ENCODE measurements at places on chromosomes 11 and 22. TPM values are rescaled to one million over a fixed set of nuclear protein-coding genes. Genes with fewer than 3 reads are reported as not detected.

DNA sequence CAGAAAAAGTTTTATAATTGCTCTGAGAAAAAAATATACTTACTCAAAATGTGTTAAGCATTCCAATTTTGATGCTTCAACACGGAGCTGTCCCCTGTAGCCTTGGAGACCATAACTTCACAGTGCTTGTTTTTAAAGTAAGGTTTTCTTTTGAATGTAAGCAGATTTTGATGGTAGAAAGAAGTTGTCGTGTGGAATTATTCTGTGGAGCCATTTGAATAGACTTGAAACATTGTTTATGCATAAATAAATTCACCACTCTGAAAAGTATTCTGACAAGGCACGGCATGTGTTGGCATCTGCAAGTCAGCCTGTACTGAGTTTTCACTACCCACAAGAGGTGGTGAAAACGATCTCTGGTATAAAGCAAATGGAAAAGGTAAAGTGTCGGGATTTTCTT lies 115.5 kb downstream of the UVRAG start:
- H3K4me3 ChIP-seq: no peak overlapping the region
- no peaks in the 10 kb centered on the region for H3K27me3 ChIP-seq
- H3K27ac ChIP-seq: no peak overlapping the region
- H3K4me1 ChIP-seq: peaks cover 57% of the 10 kb centered on the region
- H3K36me3 ChIP-seq: peaks cover 34% of the 10 kb centered on the region

GRCh38 chr11:62501432-62501891 lies 45.1 kb downstream of the AHNAK start:
- H3K36me3 ChIP-seq: no peaks in the 10 kb centered on the region
- peaks cover 9% of the 10 kb centered on the region for H3K4me1 ChIP-seq
- H3K4me3 ChIP-seq: no peak overlapping the region
- no peak overlapping the region for H3K27ac ChIP-seq

- H3K27ac ChIP-seq: no peak overlapping the region
- no peak for DNase-seq
- peaks cover 21% of the 10 kb centered on the region for H3K27me3 ChIP-seq
These were observed 29.5 kb downstream of the CHST1 start for GRCh38 chr11:45635907-45636306.

DNA sequence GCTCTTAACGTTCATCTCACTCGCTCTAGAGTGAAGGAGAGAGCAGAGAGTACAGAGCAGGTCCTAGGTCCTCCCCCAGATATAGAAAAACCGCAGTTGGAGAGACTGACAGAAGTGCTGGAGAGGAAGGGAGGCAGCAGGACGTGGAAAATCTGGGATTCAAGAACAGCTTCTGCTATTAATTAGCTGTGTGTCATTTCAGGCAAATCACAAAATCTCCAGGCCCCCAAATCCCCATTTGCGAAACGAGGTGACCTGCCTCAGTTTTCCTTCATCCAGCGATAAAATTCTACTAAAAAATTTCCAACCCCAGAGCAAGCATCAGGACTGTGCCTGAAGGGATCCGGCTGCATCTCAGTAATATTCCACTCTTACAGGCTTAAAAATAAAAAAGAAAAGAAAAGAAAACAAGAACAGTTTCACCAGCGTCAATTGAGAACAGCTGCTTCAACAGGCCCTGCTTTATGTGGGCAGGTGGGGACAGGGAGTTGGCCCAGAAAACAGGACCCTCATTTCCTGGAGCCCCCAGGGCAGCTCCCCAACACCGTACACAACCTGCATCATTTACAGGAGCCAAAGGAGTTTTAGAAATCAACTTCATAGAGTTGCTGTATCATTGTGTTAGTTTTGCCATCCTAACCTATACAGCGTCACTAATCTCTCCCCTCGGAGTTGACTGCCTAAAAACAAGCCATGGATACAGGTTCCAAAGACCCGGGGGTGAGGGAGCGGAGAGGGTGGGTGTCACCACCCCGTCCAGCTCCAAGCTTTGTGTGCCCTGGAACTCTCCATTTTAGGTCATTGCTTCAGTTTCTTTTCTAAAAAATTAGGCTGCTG lies 2.3 kb upstream of the MALAT1 start:
- peaks cover 41% of the 10 kb centered on the region for H3K4me1 ChIP-seq
- no peak for DNase-seq
- no peaks in the 10 kb centered on the region for H3K27me3 ChIP-seq
- H3K27ac ChIP-seq: no peak overlapping the region

DNA sequence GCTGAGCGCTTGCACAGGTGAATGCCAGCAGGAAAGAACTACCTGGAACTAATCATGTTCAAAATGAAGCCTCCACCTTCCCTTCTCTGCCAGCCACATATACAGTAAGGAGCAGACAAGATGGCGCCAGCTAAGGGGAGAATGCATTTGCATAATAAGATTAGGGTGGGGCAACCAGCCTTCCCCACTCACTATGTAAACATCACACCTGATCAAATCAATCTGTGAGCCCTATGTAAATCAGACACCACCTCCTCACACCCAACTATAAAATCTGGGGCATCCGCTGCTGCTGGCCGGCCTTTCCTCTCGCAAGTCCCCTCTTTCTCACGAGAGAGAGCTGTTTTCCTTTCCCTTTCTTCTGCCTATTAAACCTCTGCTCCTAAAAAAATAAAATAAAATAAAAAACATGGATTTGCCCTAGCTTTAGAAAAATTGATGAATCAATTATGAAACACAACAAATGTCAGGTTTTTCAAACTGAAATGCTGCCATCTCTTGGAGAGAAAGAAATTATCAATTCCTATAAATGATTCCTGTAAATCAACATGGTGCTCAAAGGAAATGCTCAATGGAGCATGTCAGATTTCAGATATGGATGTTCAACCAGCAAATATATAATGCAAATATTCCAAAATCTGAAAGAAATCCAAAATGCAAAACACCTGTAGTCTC lies 108.9 kb downstream of the SGSM3 start:
- no peak overlapping the region for H3K4me3 ChIP-seq
- no peaks in the 10 kb centered on the region for H3K36me3 ChIP-seq
- H3K27me3 ChIP-seq: no peaks in the 10 kb centered on the region
- peak overlapping the region; percentile 82 for H3K27ac ChIP-seq

- no peaks in the 10 kb centered on the region for H3K27me3 ChIP-seq
- peaks cover 14% of the 10 kb centered on the region for H3K36me3 ChIP-seq
- DNase-seq: no peak
- H3K27ac ChIP-seq: no peak overlapping the region
- H3K4me3 ChIP-seq: no peak overlapping the region
These were observed 40.3 kb downstream of the SIK2 start for GRCh38 chr11:111642542-111642941.

- H3K27me3 ChIP-seq: no peaks in the 10 kb centered on the region
- no peak overlapping the region for H3K4me3 ChIP-seq
- H3K27ac ChIP-seq: no peak overlapping the region
- H3K4me1 ChIP-seq: peaks cover 22% of the 10 kb centered on the region
These were observed 5.7 kb downstream of the LTO1 start for GRCh38 chr11:69669486-69669885.

GRCh38 chr22:35069541-35069940 lies 3.6 kb downstream of the ISX start:
- H3K4me3 ChIP-seq: no peak overlapping the region
- no peak for DNase-seq
- no peaks in the 10 kb centered on the region for H3K36me3 ChIP-seq
- H3K4me1 ChIP-seq: no peaks in the 10 kb centered on the region
- H3K27me3 ChIP-seq: peaks cover 33% of the 10 kb centered on the region

GRCh38 chr11:44338698-44339529 lies 29.0 kb upstream of the ALX4 start:
- H3K4me3 ChIP-seq: no peak overlapping the region
- no peaks in the 10 kb centered on the region for H3K36me3 ChIP-seq
- peaks cover 3% of the 10 kb centered on the region for H3K4me1 ChIP-seq
- no peak overlapping the region for H3K27ac ChIP-seq
- no peak for DNase-seq

DNA sequence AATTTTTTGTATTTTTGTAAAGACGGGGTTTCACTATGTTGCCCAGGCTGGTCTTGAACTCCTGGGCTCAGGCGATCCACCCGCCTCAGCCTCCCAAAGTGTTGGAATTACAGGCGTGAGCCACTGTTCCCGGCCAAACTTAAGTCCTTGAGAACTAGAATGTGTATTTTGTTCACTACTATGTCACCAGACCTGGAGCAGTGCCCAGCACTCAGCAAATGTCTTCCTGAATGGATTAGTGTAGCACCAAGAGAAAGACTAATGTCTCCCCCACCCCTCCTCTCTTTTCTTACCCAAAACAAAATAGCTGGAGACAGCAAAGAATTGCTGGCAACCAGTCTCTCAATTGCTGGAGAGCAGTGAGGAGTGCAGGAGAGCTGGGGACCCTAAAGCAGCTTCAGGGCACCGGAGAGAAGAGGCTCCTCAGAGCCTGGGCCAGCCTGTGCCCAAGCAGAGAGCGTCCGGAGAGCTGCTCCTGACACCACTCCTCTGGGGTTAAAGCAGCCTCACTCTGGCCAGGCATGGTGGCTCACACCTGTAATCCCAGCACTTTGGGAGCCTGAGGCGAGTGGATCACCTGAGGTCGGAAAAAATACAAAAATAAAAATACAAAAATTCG lies 14.9 kb downstream of the SLC25A18 start:
- H3K4me1 ChIP-seq: no peaks in the 10 kb centered on the region
- DNase-seq: no peak
- no peaks in the 10 kb centered on the region for H3K36me3 ChIP-seq
- peaks cover 6% of the 10 kb centered on the region for H3K27me3 ChIP-seq
- H3K4me3 ChIP-seq: no peak overlapping the region

GRCh38 chr11:44851496-44851895 lies 99.2 kb downstream of the TP53I11 start:
- no peaks in the 10 kb centered on the region for H3K4me1 ChIP-seq
- H3K27me3 ChIP-seq: peaks cover 3% of the 10 kb centered on the region
- H3K27ac ChIP-seq: no peak overlapping the region
- DNase-seq: no peak
- H3K36me3 ChIP-seq: peaks cover 7% of the 10 kb centered on the region

GRCh38 chr11:11230802-11231562 lies 122.1 kb downstream of the CSNK2A3 start:
- no peak overlapping the region for H3K27ac ChIP-seq
- DNase-seq: no peak
- peaks cover 40% of the 10 kb centered on the region for H3K27me3 ChIP-seq
- no peaks in the 10 kb centered on the region for H3K36me3 ChIP-seq

DNA sequence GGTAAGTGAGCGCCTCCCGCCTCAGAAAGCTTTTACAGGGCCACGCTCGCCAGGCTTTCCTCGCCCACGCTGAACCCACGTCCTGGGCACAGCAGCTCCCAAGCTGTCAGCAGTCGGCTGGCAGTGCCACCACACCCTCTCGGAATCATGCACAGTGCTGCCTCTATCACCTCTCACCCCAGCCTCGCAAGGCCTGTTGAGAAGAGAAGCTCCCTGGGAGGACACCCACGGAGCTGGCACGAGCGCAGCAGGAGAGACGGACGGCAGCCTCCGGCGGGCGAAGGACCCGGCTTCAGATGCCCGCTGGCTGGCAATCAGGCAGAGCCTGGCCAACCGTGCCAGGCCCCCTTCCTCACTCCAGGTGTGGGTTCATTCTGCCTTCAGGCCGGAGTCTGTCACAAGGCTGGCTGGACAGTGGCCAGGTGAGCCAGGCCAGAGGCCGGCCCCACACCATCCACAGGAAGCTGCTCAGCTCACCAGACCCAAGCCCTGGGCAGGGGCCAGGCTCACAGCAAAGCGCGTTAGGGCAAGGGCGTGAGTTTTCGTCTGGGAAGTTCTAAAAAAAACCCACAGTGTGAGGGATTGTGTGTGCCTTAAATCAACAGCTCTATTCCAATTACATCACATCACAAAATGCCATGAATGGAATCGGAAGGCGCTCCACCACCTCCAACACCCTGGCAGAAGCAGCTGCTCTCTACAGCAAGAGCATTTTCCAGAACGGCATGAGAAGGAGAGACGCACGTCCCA lies 33.2 kb downstream of the TOLLIP start:
- H3K27ac ChIP-seq: no peak overlapping the region
- DNase-seq: no peak
- no peaks in the 10 kb centered on the region for H3K27me3 ChIP-seq
- peaks cover 4% of the 10 kb centered on the region for H3K4me1 ChIP-seq

TRMT2A gene
- polyA plus RNA-seq: 21.2 TPM

SEPTIN3 gene
- not detected for polyA plus RNA-seq

TMEM86A gene
- polyA plus RNA-seq: 0.45 TPM

SWAP70 gene
- 306 TPM for polyA plus RNA-seq

PANX2 gene
- polyA plus RNA-seq: not detected

CD3E gene
- polyA plus RNA-seq: 0.73 TPM

CD44 gene
- 156 TPM for polyA plus RNA-seq

LRRC55 gene
- not detected for polyA plus RNA-seq

ENTHD1 gene
- polyA plus RNA-seq: not detected

FZD4 gene
- polyA plus RNA-seq: not detected
